Fibroblast of lung (primary cell): ENCODE measurements at places on chromosomes 3 and 15. TPM values are rescaled to one million over a fixed set of nuclear protein-coding genes. Genes with fewer than 3 reads are reported as not detected.

Gene CAMP
- total RNA-seq = not detected in 2 replicates

GRCh38 chr15:38216763-38217162, 35.9 kb upstream of the SPRED1 start:
- DNase-seq = no peak

DNA sequence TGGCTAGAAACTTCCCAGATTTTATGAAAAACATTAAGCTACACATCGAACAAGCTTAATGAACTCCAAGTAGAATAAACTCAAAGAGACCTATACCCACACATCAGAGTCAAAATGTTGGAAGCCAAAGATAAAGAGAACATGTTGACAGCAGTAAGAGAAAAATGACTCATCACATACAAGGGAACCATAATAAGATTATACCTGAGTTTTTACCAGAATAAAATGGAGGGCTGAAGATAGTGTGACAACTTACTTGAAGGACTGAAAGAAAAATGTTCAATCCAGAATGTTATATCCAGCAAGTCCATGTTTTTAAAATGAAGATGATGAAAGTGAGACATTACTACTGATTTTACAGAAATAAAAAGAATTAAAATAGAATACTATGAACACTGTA, 22.8 kb downstream of the MYL3 start:
- no peak for DNase-seq

Gene C3orf20
- not detected in 2 replicates for total RNA-seq

Gene PHLDB2
- 43.4 and 47.9 TPM in 2 replicates for total RNA-seq
